Occipital lobe (tissue), 3 donors: ENCODE measurements at places on chromosomes 5 and 9. TPM values are rescaled to one million over a fixed set of nuclear protein-coding genes. Genes with fewer than 3 reads are reported as not detected.

DNA sequence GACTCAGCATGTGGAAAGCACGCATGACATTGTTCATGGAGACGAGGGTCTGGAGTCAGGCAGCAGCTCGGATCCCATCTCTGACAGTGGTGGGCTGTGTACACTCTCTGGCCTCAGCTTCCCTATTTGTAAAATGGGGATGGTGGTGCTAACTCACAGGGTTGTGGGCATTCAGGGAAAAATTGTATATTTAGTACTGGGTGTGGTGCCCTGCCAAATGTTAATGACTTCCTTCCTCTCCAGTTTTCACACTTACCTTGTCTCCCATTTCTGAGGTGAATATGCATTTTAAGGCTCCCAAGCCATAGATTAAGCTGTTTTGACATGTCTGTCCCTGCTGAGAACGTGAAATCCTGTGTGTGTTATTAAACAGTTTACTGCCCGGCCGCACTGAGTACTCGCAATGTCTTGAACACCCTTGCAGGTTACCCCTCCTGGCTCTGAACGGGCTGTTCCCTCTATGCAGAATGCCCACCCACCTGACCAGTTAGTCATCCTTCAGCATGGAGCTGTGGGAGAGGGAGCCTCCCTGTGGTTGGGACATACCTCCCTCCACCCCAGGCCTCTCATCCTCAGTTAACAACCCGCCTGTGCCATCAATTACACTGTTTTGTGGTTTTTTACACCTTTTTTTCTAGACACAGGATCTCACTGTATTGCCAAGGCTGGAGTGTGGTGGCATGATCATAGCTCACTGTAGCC is 25.8 kb downstream of the TJP2 start:
- DNase-seq = no peak

DNA sequence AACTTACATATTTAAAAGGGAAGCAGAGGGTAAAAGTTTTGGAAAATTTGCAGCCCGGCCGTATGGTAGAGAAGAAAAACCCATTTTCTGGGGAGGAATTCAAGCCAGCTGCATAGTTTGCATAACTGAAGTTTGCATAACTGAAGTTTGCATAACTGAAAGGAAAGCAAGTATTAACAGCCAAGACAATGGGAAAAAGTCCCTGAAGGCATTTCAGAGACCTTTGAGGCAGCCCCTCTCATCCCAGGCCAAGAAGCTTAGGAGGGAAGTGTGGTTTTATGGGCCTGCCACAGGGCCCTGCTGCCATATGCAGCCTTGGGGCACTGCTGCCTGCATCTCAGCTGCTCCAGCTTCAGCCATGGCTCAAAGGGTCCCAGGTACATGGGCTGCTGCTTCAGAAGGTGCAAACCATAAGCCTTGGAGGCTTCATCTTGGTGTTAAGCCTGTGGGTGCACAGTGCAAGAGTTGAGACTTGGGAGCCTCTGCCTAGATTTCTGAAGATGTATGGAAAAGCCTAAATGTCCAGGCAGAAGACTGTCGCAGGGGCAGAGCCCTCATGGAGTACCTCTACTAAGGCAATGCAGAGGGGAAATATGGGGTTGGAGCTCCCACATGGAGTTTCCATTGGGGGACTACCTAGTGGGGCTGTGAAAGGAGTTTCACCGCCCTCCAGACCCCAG is 36.9 kb upstream of the CXCL14 start:
- DNase-seq = no peak

GRCh38 chr5:158607088-158607487 is 492.6 kb downstream of the EBF1 start:
- no peak for DNase-seq

DNA sequence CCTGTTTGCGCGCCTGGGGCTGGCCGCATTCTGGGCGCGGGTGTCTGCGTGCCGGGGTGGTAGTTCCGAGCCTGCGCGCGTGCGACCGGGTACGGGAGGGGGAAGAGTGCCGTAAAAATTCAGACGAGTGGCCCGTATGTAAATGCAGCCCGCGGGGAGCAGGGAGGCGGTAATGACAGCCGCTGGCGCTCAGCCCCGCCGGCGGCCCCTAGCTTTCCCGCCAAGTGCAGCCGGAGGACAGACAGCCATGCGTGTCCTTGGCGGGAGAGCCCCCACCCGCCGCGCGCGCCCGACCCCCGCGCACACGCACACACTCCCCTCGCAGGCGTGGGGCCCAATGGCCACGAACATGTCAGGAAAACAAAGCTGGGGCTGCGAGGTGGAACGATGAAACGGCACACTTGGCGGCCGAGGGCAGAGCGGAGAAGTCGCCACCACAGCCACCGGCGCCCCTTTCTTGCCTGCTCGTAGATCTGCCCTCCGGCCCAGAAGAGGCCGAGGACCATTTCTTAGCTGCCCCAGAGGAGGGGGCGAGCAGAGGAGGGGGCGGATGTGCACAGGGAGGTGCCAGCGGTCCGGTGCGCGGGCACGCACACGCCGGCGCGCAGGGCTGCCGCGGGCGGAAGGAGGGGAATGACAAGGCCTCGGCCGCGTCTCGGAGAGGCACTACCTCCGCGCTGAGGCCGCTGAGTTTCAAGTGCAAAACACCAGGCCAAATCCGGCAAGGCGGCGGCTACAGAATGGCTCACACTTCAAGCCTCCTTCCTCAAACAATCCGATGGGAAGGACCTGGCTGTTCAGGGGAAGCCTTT is 208.4 kb downstream of the MEF2C start:
- peak; percentile 81 for DNase-seq

- peak; percentile 59 for DNase-seq
These were observed 9.1 kb downstream of the PTCH1 start for GRCh38 chr9:95507464-95508241.

DNA sequence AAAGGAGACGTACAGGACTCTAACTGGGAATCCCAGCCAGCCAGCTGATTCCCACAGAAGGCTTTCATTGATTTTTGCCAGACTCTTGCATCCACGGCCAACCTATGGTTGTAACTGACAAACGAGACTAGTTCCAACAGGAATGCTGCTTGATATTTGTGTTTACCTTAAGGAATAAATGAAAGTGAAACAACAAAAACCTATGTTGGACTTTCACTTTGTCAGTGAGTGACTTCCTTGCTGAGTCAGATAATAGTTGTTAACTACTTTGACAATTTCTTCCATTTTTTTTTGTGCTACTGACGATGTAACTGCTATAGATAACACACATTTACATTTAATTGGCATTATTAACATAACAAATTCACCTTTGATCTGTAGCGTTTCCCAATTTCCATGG is 63.4 kb upstream of the LRRTM2 start:
- no peak for DNase-seq

- no peak for DNase-seq
These were observed 36.8 kb downstream of the PCDHGC5 start for GRCh38 chr5:141525653-141526052.

- no peak for DNase-seq
These were observed 168.9 kb upstream of the PUM3 start for GRCh38 chr9:3012842-3013241.

GRCh38 chr9:12814877-12815237 is 40.0 kb downstream of the LURAP1L start:
- DNase-seq = no peak

- DNase-seq = no peak
These were observed 29.0 kb downstream of the HK3 start for GRCh38 chr5:176870110-176870591.

DNA sequence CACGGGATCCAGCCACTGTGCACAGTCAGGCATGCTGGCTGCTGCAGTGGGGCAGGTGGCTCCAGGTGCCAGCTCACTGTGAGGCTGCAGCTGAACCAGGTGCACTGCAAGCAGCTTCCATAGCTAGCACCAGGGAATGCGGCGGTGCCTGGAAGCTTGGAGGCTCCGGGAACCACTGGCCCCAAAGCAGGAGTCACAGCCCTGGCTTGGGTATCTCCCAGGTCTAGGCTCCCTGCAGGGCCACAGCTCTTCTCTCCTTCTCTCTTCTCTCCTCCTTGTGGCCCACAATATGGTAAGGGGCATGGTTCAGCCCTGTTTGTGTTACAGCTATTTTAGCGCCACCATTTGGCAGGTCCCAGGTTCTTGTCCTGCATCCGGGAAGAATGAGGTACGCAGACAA is 6.7 kb upstream of the MTMR12 start:
- DNase-seq = no peak

DNA sequence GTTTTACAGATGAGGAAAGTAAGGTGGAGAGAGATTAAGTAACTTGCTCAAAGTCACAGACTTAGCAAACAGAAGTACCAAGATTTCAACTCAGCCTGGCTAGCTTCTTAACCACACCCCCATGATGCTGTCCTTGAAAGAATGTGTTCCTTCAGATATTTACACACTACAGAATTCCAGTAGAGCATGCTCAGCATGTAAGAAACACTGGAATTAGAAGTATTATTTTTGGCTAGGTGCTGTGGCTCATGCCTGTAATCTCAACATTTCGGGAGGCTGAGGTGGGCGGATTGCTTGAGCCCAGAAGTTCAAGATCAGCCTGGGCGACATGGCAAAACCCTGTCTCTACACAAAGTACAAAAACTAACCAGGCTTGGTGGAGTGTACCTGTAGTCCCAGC is 142.4 kb downstream of the EDIL3 start:
- no peak for DNase-seq

- no peak for DNase-seq
These were observed 14.9 kb downstream of the CFAP95 start for GRCh38 chr9:69835277-69836080.

- no peak for DNase-seq
These were observed 68.6 kb downstream of the MAPKAP1 start for GRCh38 chr9:125638239-125639045.

DNA sequence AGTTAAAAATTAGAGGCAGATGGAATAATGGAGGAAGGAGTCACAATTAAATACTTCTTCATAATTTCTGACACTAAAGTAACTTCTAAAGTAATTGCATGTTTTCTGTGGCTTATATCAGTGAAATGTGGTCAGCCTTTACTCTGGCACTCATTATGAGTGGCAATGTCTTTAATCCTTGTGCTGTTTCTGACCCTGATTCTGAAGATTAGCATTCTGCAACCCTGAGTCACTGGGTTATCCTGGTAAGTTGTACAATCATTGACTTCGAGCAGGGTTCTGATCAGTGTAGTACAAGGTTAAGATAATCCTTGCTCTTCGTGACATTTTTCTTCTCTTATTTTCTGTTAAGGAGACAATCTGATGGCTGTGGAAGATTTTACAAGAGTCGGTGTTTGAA is 379.4 kb upstream of the RORB start:
- no peak for DNase-seq

DNA sequence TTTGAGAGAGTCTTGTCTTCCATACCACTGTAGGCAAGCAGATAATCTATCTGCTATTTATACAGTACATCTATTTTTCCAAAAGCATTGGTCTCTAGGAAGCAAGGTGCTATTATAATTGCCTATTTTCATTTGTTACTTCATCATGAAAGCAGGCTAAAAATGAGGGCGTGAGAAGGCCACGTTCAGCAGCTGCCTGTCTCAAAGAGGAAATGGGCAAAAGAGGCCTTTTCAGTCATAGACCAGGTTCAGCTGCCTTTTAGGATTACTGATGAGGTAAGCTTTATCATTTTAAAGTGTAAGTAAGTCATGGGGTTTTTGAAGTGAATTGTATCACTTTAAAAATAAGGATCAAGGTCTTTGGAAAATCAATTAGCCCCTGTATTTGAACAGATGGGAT is 1091.1 kb upstream of the DMAC1 start:
- no peak for DNase-seq

- no peak for DNase-seq
These were observed 201.3 kb downstream of the CACNA1B start for GRCh38 chr9:138078846-138079245.

GRCh38 chr5:42467981-42468524 is 44.8 kb downstream of the GHR start:
- DNase-seq = no peak

ANKRD55 gene
- 0.31 TPM for total RNA-seq

SLC6A19 gene
- not detected for total RNA-seq

DDX4 gene
- not detected for total RNA-seq

CCDC192 gene
- not detected for total RNA-seq

HTR4 gene
- total RNA-seq = 0.16 TPM

MAN2A1 gene
- 69.7 TPM for total RNA-seq

ZDHHC11 gene
- total RNA-seq = 7.2 TPM

GRXCR2 gene
- not detected for total RNA-seq

SUSD1 gene
- total RNA-seq = 44.1 TPM

LCNL1 gene
- 0.16 TPM for total RNA-seq

PCDHA12 gene
- 19.8 TPM for total RNA-seq

CCL19 gene
- not detected for total RNA-seq

PDE6A gene
- not detected for total RNA-seq

RLN2 gene
- not detected for total RNA-seq
